Non-pigmented ciliary epithelial cell (primary cell): ENCODE measurements at places on chromosomes 7 and 10.

DNA sequence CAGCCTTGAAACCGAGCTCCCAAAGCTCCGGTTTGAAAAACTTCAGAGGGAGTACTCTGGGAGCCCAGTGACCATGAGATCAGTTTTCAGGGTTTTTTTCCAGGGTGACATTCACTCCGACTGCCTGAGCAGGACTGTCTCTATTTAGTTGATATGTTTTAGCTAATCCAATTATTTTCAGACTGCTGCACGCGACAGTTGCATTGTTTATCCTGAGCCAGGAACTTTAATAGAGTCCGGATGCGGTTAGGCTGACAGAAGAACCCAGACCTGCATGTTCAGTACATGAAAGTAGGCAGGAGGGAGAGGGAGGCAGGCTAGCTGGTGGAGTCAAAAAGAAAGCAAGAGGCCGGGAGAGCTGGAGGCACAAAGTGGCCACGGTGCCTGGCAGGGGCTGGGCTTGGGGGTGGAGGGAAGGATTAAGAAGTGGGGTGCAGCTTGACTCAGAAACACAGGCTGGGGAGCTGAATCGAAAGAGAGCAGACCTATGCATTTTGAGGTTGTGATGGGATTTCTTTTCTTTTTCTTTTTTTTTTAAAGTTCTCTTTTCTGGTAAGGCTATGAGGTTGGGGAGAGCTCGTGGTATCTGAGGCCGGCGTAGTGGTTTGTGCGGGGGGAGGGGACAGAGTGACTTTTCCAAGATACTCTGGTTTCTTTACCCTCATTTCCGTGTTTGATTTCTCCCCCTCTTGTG, 5.7 kb downstream of the GATA3 start:
- DNase-seq: no peak

DNA sequence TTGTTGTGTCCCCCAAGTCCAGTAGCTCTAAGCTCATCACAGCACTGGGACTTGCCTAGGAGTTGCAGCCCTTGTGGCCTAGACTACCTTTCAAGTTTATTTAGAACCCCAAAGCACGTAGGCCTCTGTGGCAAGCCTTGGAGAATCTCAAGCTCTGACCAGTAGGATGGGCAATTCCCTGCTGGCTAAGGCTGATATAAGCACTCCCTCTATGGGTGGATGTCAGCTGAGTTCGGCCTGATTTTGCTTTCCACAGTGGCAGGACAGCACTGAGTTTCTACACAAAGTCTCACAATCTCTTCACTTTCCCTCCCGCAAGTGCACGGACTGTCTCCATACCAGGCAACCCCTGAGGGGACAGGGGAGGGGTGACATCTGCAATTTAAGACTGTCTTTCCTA, 886.4 kb upstream of the LRRN3 start:
- DNase-seq: no peak

GRCh38 chr7:75814407-75814947, 871 bp upstream of the CCL24 start:
- DNase-seq: no peak

DNA sequence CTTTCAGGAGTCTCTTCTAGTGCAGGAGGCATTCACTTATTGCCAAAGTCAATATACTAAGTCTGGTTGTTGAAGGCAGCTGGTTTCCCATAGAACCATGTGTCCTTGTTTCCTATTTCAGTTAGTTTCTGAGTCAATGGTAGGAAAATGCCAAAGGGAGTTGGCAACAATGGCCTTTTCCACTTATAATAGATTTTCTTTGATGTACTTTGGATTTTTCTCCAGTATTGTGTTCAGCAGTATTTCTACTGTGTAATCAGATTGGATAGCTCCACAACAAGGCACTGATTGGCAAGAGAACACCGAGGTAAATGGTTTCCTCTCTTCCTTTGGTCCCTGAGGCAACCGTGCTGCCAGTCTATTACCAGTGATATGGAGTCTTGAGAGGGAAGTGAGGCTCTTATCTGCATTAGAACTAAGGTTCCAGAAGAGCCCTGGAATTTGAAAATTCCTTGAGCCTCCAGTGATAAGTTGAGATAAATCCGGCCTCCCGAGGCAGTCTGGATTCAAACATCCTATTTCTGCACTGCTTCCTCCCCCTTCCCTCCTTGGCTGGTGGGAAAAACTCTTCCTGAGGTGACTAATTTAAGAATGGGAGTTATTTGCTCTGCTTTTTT, 7.9 kb upstream of the SEPTIN7 start:
- DNase-seq: no peak

GRCh38 chr10:77793831-77794230, 132.7 kb downstream of the DLG5 start:
- DNase-seq: no peak

DNA sequence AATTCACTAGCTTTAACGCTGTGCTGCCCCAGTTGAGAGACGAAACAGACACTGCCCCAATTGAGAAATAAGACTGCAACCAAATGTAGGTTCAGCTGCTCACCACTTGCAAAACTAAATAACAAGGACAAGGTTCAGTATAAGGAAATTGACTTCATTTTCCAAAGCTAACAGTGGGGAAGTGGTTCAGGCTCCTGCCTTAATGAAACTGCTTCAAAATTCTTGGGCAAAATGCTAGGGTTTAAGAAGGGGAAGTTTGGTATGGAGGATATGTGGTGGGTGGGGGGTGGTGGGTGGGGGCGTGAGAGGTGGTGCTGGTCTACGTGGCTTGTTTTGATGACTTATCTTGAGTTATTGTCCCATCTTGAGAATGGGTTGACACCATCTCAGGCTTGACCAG, 21.8 kb downstream of the MRPL32 start:
- DNase-seq: no peak

GRCh38 chr10:107215681-107216080, 51.2 kb upstream of the SORCS1 start:
- DNase-seq: no peak

GRCh38 chr10:83023662-83024061, 1115.6 kb upstream of the GHITM start:
- DNase-seq: no peak

GRCh38 chr7:144830024-144830785, 5.6 kb downstream of the TPK1 start:
- no peak for DNase-seq

- DNase-seq: no peak
These were observed 139.3 kb downstream of the CAMK1D start for GRCh38 chr10:12488626-12489025.

- no peak for DNase-seq
These were observed 206.5 kb upstream of the CNTNAP2 start for GRCh38 chr7:145909991-145910513.

DNA sequence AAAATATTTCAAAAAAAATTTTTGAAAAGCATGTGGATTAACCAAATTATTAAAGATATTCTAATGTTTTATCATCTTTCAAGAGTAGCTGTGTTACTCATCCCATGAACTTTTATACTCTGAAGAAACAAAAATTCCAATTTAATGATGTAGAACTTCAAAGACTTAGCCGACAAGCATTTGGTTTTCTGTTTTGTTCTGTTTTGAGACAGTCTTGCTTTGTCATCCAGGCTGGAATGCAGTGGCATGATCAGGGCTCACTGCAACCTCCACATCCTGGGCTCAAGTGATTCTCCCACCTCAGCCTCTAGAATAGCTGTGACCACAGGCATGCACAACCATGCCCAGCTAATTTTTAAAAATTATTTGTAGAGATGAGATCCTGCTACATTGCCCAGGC, 17.8 kb upstream of the LCOR start:
- peak; percentile 85 for DNase-seq

DNA sequence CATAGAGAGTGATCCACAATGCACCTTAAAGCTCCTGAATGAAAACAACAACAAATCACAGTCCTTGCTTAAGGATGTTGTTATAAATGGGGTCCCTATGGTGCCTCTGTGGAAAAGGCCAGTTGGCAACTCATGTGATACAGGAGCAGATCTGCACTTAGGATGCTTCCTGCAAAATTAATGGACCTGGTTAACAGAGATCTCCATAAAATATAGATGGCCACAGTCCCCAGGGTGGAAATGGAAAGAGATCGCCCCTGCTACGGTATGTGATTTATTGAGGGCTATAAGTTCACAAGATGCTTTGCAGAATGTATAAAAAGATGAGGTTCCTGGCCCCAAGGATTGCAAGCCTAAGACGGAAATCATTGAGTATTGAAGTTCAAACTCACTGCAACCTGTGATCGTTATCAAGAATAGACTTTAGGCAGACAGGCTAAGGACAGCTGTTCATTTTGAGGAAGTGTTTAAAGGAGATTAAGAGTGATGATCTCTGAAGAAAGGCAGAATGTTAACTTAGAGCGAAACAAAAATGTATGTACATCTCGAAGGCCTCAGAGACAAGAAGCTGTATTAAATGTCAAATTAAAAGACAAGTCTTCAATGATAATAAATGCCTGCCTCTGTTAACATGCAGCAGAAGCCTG, 174.1 kb upstream of the PLPP4 start:
- DNase-seq: no peak

- no peak for DNase-seq
These were observed 18.6 kb downstream of the AGMO start for GRCh38 chr7:15543256-15543655.

DNA sequence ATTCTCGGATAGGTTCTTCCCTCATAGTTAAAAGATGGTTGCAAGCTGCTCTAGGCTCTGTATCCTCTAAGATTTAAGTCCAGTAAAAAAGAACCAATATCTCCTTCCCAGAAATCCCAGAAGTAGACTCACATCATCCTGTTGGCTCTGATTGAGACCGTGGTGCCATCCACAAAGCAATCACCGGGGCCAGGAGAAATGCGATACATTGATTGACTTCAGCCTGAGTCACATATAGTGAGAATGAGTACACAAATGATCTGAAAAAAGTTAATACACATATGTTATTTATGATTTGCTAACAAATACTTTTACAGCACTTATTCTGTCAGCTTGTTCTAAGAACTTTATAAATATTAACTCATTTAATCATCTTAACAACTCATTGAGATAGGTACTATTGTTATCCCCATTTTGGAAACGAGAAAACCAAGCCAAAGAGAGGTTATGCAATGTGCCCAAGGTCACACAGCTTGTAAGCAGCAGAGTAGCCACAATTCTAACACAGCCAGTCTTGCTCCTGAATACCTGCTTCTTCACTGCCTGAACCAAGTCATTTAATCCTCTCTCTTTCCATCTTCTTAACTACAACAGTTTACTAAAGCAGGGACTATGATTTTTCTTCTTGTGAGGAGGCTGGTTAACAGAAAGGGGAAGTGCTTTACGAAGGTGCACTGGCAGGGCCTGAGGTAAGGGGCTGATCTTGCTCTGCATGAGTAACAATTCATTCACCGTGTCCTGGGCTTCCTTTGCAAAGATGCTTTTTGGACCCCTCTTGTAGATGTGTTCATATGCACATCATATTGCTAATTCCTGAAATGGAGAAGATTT, 177.0 kb downstream of the REEP3 start:
- no peak for DNase-seq

- DNase-seq: no peak
These were observed 651.6 kb upstream of the IGFBP3 start for GRCh38 chr7:46572691-46573090.

GRCh38 chr10:1037098-1037497, 11.4 kb upstream of the IDI2 start:
- DNase-seq: no peak

- DNase-seq: no peak
These were observed 167.8 kb downstream of the KIF20B start for GRCh38 chr10:89869180-89869579.

DNA sequence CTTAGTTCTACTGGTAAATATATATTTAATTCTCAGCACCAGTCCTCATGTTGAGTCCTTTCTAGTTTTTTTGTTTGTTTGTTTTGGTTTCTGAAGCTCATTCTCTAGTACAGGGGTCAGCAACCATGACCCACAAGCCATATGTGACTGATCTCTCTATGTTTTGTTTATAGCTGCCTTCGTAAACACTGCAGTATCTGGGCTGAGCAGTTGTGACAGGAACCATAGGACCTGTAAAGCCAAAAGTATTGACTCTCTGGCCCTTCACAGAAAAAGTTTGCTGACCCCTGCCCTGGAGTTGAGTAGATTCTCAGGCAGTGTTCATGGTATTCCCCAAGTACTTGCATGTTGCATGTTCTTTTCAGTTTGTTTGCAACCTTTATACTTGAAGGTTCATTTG, 20.8 kb downstream of the NET1 start:
- DNase-seq: no peak

DNA sequence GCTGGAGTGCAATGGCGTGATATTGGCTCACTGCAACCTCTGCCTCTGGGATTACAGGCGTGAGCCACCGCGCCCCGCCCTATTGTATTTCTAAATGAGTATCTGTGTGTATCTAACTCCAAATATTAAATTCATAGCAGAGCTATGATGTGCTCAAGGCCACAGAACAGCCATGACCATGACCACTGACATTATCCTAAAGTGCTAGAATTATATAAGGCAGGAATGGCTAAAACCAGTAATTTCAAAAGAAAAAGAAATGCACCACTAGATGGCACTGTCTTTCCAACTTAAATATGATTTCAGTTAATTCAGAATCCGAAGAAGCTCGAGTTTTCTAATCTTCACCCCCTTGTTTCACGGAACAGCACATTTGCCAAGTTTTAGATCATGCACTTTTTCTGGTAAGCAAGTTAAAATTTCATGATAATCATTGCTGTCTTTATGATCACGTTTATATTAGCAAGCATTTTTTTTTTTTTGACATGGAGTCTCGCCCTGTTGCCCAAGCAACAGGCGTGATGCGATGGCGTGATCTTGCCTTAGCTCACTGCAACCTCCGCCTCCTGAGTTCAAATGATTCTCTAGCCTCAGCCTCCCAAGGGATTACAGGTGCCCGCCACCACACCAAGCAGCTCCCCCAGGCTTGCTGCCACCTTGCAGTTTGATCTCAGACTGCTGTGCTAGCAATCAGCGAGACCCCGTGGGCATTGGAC, 65.3 kb downstream of the OR13A1 start:
- peak; percentile 31 for DNase-seq

DNA sequence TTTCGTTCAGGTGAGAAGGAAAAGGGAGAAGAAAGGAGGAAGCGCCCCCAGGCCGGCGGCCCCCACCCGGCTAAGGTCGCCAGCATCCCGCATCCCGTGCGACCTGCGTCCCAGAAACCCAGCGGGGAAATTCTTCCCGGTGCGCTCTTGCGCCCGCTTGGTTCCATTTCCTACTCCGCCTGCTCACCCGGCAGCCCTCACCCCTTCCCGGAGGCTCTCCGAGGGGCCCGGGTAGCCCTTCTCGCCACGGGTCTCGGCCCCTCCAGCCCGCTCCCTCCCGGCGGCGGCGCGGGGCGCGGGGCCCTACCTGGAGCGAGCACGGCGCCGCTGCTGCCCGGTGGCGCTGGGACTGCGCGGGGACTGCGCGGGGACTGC, at the start of gene PRKCQ:
PRKCQ (minus strand) TSS at position 373 of the 375 bp plus-strand sequence. CDS start 65,141 bp downstream, outside the sequence.
- no peak for DNase-seq

- no peak for DNase-seq
These were observed 39.1 kb upstream of the RAB18 start for GRCh38 chr10:27464993-27465392.

- DNase-seq: no peak
These were observed 164.1 kb upstream of the RHEB start for GRCh38 chr7:151683615-151684407.

GRCh38 chr7:92717993-92718716, 118.2 kb downstream of the CDK6 start:
- DNase-seq: no peak

GRCh38 chr10:78202386-78202785, 168.7 kb downstream of the RPS24 start:
- DNase-seq: no peak

- no peak for DNase-seq
These were observed 472.1 kb upstream of the IGFBP3 start for GRCh38 chr7:46393142-46393541.
